Vagina (tissue), 2 donors: ENCODE measurements at places on chromosomes 3 and 15.

DNA sequence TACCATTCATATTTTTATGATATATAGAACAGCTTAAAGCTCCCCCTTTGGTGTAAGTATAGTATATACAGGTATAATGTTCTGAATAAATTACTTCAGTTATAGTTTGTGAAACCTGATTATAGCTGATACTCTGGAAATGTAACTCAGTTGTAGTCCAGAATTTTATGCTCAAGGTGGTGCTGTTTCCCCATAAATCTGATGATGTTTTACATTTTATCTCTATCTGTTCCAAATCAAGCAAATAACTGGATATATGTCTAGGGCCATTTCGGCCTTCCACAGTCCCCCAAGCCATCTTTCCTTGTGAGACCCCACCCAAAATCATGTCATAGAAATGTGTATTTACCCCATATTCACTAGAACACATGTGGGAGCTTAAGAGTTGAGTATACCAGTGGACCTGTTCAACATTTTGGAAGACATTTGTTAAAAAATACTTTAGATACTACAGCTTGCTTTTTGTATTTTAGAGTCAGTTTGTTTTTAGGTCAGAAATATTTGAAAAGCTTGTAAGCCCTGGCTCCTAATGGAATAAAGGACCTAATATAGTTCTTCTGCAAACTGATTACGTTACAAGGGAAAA lies 107.1 kb downstream of the ATG7 start:
- no peaks in the 10 kb centered on the region for H3K36me3 ChIP-seq
- no peak for DNase-seq
- H3K4me3 ChIP-seq: peak overlapping the region; percentile 4
- H3K4me1 ChIP-seq: no peaks in the 10 kb centered on the region

GRCh38 chr3:55500555-55501330 lies 13.6 kb upstream of the WNT5A start:
- H3K4me3 ChIP-seq: no peak overlapping the region
- DNase-seq: no peak

DNA sequence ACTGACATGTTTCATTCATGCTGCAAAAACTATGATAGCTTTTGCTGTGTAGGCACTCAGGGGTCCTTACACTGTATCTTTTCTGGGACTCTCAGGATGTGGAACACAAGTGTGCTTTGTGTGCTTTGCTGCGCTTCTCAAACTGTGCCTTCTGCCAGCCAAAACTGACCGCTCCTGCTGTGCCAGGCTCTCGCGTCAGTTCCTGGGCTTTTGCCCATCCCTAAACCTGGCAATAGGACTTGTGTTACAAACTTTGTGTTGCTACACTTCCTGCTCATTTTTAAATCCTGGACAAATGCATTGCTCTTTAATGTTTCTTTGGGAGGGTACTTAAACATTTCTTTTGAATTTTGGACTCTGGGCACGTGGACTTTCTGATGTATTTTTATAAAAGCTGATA lies 60.3 kb downstream of the DIPK2A start:
- no peaks in the 10 kb centered on the region for H3K4me1 ChIP-seq
- no peak for DNase-seq
- H3K4me3 ChIP-seq: no peak overlapping the region
- no peaks in the 10 kb centered on the region for H3K27me3 ChIP-seq
- no peaks in the 10 kb centered on the region for H3K36me3 ChIP-seq

- no peak overlapping the region for H3K27ac ChIP-seq
- no peaks in the 10 kb centered on the region for H3K4me1 ChIP-seq
- DNase-seq: no peak
- H3K36me3 ChIP-seq: no peaks in the 10 kb centered on the region
These were observed 658.3 kb downstream of the TUSC7 start for GRCh38 chr3:117367861-117368260.

- no peaks in the 10 kb centered on the region for H3K4me1 ChIP-seq
- H3K4me3 ChIP-seq: no peak overlapping the region
- H3K36me3 ChIP-seq: no peaks in the 10 kb centered on the region
These were observed 283.3 kb upstream of the RGMA start for GRCh38 chr15:93372208-93372864.

- H3K27ac ChIP-seq: no peak overlapping the region
- DNase-seq: no peak
- no peaks in the 10 kb centered on the region for H3K27me3 ChIP-seq
- H3K36me3 ChIP-seq: no peaks in the 10 kb centered on the region
- no peak overlapping the region for H3K4me3 ChIP-seq
These were observed 87.0 kb upstream of the ZNF280D start for GRCh38 chr15:56820333-56820732.

DNA sequence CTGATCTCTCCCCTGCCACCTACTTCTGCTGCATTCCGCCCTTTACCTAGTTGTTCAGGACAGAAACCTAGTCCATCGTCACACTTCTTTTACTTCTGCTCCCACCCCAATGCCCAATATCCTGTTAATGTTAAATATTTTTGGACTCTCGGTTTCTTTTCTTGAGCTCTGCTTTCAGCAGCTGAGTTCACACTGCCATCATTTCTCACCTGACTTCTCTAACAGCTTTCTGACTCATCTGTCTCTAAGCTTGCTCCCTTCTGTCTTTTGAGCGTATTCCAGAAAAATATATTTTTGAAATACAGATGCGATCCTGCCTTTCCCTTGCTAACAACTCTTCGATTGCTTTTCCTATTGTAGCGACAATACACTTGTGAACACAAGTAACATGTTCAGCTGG lies 183.4 kb downstream of the KLHL25 start:
- no peak overlapping the region for H3K27ac ChIP-seq
- H3K4me1 ChIP-seq: peaks cover 38% of the 10 kb centered on the region
- no peak for DNase-seq
- H3K27me3 ChIP-seq: no peaks in the 10 kb centered on the region
- H3K36me3 ChIP-seq: no peaks in the 10 kb centered on the region

DNA sequence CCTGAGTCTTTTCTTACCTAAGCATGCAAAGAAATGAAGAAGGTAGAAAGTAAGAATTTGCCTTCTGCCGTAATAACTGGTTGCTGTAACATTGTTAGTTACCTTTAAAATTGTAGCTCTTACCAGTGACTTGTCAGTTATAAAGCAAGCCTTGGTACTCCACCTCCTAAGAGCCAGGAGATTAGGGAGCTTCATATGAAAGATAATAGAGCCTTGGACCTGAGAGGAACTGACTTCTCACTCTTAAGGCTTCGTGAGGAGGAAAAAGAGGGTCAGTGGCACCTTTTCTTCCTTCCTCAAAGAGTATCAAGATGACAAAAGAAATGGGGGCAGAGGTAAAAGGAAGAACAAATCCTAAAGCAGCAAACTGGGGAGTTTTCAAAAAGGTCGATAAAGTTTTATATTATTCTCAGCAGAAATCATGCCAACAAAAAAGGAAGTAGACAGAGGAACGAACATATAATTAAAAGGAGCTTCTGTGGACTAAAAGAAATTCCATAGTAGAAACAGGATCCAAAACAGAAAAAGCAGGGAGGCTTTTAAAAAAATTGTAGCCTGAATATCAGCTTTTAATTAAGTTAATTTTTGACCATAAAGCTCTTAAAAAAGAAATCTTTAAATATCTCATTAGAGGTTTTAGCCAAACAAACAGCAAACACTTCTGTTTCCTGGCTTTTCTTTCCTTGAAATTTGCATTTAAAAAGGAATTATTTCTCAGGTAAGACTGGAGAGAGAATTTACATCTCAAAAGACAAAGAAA lies 847.1 kb upstream of the ALCAM start:
- H3K36me3 ChIP-seq: no peaks in the 10 kb centered on the region
- DNase-seq: no peak
- H3K4me3 ChIP-seq: no peak overlapping the region
- no peak overlapping the region for H3K27ac ChIP-seq
- no peaks in the 10 kb centered on the region for H3K27me3 ChIP-seq
- no peaks in the 10 kb centered on the region for H3K4me1 ChIP-seq

- H3K36me3 ChIP-seq: no peaks in the 10 kb centered on the region
- peaks cover 15% of the 10 kb centered on the region for H3K4me1 ChIP-seq
- H3K27me3 ChIP-seq: no peaks in the 10 kb centered on the region
- no peak overlapping the region for H3K4me3 ChIP-seq
These were observed 28.6 kb downstream of the LRTM1 start for GRCh38 chr3:54899273-54899672.

DNA sequence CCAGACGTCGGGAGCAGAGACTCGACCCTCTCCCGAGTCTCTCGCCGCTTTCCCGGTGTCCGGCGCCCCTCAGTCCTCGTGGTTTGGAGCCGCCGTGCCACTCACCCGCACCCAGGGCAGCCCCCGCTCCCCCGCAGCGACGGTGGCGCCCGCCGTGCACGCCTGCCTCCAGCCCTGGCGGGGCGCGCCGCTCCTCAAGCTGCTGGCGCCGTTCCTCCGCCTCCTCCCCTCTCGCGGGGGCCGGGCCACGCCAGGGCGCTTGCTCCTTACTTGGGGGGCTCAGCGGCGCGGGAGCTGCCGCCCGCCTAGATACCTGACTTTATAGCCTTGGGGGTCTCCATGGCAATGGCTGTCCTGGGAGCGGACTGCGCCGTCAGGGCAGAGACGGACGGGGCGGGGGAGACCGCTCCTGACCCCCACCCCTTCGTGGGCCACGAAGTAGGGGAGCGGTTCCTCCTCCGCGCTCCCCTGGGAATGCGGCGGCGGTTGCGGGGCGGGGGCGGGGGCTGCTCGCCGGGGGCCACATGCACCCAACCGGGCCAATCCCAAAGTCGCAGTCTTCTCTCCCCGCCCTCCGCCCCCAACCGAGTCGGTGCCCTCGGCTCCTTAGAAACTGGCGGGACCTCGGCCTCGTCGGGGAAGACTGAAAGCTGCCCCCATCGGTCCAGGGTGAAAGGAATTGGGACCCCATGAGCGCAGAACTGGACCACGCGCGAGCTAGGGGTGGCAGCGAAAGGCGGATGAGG lies at the start of gene ANKRD63:
ANKRD63 (minus strand) TSS at position 196 of the 746 bp plus-strand sequence. CDS start 478 bp downstream, outside the sequence.
- DNase-seq: no peak
- peaks cover 31% of the 10 kb centered on the region for H3K4me1 ChIP-seq
- H3K4me3 ChIP-seq: peak within 1 kb of the TSS; percentile 43
- no peaks in the 10 kb centered on the region for H3K36me3 ChIP-seq

GRCh38 chr15:91050128-91050455 lies 27.7 kb upstream of the VPS33B start:
- no peaks in the 10 kb centered on the region for H3K36me3 ChIP-seq
- no peak overlapping the region for H3K4me3 ChIP-seq
- no peak overlapping the region for H3K27ac ChIP-seq
- no peaks in the 10 kb centered on the region for H3K27me3 ChIP-seq
- no peak for DNase-seq

DNA sequence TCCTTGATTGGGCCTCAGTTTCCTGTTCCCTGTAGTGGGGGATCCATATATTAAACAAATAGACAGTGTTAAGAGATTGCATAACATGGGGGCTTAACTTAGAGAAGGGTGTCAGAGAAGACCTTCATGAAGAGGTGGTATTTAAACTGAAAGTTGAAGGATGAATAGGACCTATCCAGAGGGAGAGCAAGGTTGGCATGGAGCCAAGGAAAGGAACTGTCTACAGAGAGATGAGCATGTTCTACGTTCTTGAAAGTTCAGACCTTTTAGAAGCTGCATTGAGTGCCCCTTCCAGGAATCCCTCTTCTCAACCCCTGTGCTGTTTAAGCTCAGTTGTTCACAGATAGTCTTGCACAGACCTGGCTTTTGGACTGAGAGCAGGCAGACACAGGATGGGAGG lies 2.4 kb downstream of the HTD2 start:
- no peak overlapping the region for H3K4me3 ChIP-seq
- no peaks in the 10 kb centered on the region for H3K27me3 ChIP-seq
- no peaks in the 10 kb centered on the region for H3K36me3 ChIP-seq
- H3K4me1 ChIP-seq: peaks cover 35% of the 10 kb centered on the region

- DNase-seq: no peak
- H3K4me1 ChIP-seq: peaks cover 8% of the 10 kb centered on the region
- H3K36me3 ChIP-seq: no peaks in the 10 kb centered on the region
- no peak overlapping the region for H3K27ac ChIP-seq
These were observed 129.8 kb downstream of the MEX3B start for GRCh38 chr15:81915990-81916389.

- H3K4me1 ChIP-seq: no peaks in the 10 kb centered on the region
- H3K27ac ChIP-seq: no peak overlapping the region
These were observed 27.4 kb upstream of the CACNA2D3 start for GRCh38 chr3:54094926-54095325.

DNA sequence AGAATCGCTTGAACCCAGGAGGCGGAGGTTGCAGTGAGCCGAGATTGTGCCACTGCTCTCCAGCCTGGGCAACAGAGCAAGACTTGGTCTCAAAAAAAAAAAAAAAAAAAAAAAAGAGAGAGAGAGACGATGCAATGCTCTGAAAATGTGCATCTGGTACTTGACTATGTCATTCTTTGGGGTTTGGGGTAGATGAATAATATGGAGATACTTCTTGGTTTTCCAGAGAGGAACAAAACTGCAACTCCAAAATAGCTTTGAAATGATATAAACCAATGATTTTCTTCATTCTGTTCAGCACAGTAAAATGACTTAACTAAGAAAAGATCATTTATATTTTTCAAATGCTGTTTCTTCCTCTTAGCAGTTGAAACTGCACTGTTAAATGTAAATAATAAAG lies 158.9 kb downstream of the ISL2 start:
- H3K4me1 ChIP-seq: no peaks in the 10 kb centered on the region
- H3K4me3 ChIP-seq: no peak overlapping the region
- no peak overlapping the region for H3K27ac ChIP-seq
- no peaks in the 10 kb centered on the region for H3K27me3 ChIP-seq

DNA sequence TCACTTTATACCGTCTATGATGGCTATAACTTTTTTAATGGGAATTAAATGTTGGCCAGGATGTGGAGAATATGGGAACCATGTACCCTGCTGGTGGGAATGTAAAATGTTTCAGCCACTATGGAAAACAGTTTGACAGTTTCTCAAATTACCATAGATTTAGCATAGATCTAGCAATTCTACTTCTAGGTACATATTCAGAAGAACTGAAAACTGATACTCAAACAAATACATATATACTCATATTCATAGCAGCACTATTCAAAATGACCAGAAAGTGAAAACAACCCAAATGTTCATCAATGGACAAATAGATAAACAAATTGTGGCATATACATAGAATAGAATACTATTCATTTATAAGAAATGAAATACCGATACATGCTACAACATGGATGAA lies 539.4 kb downstream of the IGSF11 start:
- DNase-seq: no peak
- H3K4me1 ChIP-seq: no peaks in the 10 kb centered on the region
- no peak overlapping the region for H3K4me3 ChIP-seq
- no peak overlapping the region for H3K27ac ChIP-seq

- no peaks in the 10 kb centered on the region for H3K36me3 ChIP-seq
- peaks cover 25% of the 10 kb centered on the region for H3K4me1 ChIP-seq
- no peak overlapping the region for H3K4me3 ChIP-seq
These were observed 171.0 kb upstream of the MBNL1 start for GRCh38 chr3:152097770-152098169.

DNA sequence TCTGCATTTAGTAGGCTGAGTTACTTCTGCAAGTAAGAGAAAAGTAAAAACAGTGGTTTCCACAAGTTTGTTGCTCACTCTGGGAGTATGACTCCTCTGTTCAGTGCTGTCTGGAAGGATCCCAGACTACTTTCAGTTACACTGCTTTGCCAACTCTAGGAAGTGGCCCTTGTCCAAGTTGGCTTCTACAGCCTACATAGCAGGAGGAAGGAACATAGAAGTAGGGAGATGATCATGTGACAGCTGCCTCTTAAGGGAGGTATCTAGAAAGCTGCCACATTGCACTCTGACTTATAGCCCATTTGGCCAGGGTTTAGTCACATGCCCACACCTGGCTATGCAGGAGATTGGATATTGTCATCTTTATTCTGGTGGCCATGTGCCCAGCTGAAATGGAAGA lies 298.1 kb downstream of the NSUN3 start:
- H3K27me3 ChIP-seq: no peaks in the 10 kb centered on the region
- no peak overlapping the region for H3K27ac ChIP-seq
- peaks cover 13% of the 10 kb centered on the region for H3K4me1 ChIP-seq
- no peaks in the 10 kb centered on the region for H3K36me3 ChIP-seq
- no peak overlapping the region for H3K4me3 ChIP-seq

- peaks cover 60% of the 10 kb centered on the region for H3K36me3 ChIP-seq
- peaks cover 16% of the 10 kb centered on the region for H3K4me1 ChIP-seq
- DNase-seq: no peak
These were observed 10.8 kb downstream of the PDHB start for GRCh38 chr3:58422756-58423325.
